HFF-Myc (cell line): ENCODE measurements at places on chromosomes 5 and 9.

- DNase-seq: no peak
Observed at GRCh38 chr5:139861021-139861888, 65.6 kb downstream of the PSD2 start.

- DNase-seq: no peak
Observed at GRCh38 chr5:75512383-75513074, 838 bp downstream of the POLK start.

- DNase-seq: no peak
Observed at GRCh38 chr9:107567462-107567861, 77.9 kb upstream of the KLF4 start.

GRCh38 chr9:71662082-71662481 lies 106.2 kb downstream of the CEMIP2 start:
- DNase-seq: no peak
